ENCODE measurements at places on chromosomes 5 and 9.
A peak's percentile ranks its signal among the peaks of the same experiment; 100 is the strongest.

DNA sequence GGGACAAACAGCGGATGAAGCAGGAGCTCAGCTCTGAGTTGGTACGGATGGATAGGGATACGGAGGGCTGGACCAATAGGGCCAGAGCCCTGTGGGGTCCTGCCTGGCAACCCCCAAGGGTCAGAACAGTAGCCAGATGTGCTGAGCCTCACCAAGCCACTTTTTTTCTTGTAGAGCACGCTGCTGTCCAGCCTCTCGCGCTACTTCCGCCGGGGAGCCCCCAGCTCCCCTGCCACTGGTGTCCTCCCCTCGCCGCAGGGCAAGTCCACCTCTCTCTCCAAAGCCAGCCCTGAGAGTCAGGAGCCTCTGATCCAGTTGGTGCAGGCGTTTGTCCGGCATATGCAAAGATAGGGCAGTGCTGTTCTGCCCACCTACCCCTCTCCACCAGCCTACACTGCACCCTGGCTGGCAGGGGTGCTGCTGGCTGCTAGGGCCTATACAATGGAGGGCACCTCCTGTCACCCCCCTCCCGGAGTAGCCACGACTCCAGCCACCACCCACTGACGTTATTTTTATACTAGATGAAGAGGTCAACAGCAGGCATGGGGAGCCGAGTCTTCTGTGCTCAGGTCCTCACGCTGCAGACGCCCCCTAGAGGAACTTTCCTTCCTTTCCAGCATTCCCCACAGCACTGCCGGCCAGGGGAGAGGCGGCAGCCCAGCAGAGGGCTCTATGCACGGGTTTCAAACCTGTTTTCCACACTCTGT lies 21.6 kb downstream of the SH3GLB2 start:
- peak; percentile 41 for DNase-seq

GRCh38 chr5:13252699-13253098 lies 691.8 kb downstream of the DNAH5 start:
- no peak for DNase-seq

DNA sequence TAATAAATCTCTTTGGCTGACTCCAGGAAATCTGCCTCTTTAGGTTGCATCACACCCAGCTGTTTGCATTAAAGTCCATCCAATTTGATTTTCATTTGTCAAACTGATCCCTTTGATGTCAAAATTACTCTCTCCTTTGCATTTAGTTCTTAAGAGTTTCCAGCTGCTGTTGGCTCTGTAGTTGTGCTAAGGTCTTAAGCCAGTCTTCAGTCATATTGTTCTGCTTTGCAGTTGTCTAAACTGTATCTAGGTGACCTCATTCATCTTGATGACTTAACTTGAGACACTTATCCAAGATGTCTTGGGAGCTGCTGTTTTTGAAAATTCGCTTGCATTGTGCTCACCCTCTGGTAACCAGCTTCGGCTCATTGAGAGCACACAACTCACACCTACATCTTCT lies 386.9 kb upstream of the TLE4 start:
- DNase-seq, result no peak

- DNase-seq, result no peak
Observed at GRCh38 chr5:18314192-18314778, 680.0 kb downstream of the TAF11L14 start.

DNA sequence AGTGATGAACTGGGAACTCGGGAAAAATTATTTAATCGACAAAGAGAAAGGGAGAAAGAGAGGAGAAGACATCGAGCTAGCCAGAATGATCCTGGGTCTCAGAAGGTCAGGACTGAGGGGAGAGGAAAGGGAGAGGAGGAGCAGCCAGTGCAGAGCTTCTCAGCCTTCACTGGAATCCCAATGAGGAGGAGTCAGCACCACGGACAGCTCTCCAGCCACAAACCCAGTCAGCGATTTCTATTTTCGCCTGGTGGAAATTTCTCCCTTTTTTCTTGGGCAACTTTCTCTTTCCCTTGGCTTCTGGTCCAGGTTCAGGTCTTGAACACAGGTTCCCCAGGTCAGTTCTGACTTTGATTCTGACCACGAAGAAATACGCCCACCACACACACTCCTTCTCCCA lies 1.6 kb upstream of the BRINP1 start:
- DNase-seq, result no peak

GRCh38 chr9:38339496-38339895 lies 53.0 kb upstream of the ALDH1B1 start:
- DNase-seq, result no peak

- DNase-seq, result no peak
Observed at GRCh38 chr9:37967014-37967760, 63.3 kb upstream of the SLC25A51 start.

GRCh38 chr5:108818613-108819272 lies 71.0 kb downstream of the FER start:
- DNase-seq, result no peak

DNA sequence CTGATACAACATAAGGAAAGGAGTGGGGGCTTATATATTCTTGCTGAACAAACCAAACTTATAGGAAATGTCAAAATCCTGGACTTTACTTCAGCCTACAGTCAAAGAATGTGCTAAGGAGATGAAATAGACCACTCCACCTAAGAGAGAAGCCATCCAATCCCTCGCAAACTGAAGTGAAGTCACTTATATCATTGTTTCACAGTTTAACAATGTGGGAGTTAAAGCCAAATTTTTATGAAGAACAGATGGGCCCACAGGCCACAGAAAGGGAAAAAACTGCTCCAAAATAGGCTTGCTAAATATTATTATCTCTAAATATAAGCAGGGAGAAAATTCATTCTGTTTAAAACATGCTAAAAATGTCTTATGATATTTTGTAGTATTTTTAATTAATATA lies 233.3 kb downstream of the GAS1 start:
- no peak for DNase-seq

DNA sequence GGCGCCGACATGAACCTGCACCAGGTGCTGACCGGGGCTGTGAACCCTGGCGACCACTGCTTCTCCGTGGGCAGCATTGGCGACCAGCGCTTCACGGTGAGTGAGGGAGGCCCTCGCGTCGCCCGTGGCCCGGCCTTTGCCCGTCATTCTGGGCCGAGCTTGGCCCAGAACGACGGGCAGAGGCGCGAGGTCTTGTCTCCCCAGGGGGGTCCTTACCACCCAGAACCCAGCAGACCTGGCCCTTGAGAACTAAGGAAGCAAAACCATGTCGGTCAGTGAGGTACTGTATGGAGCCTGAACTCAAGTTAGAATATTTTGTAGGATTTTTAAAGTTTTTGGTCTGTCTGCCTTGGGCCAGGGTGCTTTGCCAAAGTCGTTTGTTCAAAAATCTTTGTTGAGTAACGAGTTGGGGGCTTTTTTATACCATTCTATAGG lies 691 bp downstream of the DMXL1 start:
- no peak for DNase-seq

- no peak for DNase-seq
Observed at GRCh38 chr5:117207088-117207668, 632.6 kb upstream of the SEMA6A start.

DNA sequence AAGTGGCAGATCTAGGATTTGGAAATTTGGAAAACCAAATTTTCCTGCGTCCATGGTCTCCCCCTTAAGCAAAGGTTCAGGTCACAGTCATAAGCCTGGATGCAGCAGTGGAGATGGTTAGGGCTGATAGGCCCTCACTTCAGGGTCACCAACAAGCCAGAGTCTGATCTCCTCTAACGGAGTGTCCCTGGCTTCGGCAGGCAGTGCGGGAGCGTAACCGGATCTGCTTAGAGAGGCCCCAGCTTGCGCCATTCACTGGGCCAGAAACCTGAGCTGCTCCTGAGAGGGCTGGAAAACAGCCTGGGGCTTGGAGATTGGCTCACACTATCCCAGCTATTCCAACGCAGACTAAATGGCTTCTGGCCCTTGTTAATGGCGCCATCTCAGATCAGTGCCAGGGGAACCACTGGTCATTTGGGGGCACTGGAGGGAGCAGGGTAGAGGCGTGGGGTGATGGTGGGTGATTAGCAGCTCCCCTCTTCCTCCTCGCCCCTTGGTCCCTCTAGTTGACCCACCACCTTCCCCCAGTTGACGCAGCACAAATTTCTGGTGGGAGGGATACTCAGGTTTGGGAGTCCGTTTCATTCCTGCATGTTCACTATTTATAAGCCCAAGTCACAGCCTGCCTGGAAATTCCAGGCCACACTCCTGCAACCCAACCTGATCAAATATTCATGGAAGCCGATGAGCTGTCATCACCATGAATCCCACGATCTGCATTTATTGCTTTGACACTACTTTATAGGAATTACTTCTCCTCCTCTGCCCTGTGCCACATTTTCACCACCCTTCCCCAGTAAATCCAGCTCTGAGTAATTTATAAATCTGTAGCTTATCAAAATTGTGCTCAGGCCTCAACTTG lies 134.6 kb upstream of the CPEB4 start:
- no peak for DNase-seq

- DNase-seq, result no peak
Observed at GRCh38 chr5:76041863-76042262, 41.3 kb upstream of the SV2C start.

GRCh38 chr9:68509689-68510088 lies 31.0 kb downstream of the TMEM252 start:
- DNase-seq, result no peak

DNA sequence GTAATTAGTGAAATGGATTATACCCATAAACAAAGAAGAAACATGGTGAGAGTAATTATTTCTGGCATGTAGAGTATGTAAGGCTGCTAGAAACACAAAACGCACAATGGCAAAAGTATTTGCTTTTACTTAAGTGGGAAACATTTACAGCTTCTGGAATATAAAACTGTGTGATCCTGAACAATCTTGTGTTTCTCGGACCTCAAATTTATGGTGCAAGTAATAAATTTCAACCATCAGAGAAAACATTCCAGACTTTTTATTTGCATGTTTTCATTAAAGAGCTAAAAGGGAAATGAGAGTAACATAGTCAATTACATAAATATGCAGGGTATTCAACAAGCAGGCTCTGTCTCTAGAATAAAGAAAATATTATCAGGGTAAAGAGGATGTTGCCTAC lies 17.2 kb upstream of the PRR16 start:
- no peak for DNase-seq

- DNase-seq, result no peak
Observed at GRCh38 chr5:60585618-60586017, 114.3 kb downstream of the DEPDC1B start.

- DNase-seq, result no peak
Observed at GRCh38 chr5:57566914-57567313, 84.3 kb upstream of the ACTBL2 start.

DNA sequence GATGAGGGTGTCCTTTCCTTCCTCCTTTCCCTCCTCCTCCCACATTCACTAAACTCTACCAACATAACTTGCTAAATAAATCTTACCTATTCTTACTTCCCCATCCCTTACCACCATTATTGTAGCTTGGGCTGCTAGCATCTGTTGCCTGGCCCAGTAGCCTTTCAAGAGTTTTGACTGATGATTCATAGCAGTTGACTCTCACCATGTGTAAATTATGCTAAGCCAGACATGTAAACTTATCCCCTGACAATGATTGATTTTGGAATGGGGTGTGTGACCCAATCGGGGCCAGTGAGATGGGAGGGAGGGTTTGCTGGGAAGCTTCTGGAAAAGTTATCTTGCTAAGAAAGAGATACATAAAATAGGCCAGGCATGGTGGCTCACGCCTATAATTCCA lies 161.8 kb upstream of the SPRY4 start:
- DNase-seq, result no peak

DNA sequence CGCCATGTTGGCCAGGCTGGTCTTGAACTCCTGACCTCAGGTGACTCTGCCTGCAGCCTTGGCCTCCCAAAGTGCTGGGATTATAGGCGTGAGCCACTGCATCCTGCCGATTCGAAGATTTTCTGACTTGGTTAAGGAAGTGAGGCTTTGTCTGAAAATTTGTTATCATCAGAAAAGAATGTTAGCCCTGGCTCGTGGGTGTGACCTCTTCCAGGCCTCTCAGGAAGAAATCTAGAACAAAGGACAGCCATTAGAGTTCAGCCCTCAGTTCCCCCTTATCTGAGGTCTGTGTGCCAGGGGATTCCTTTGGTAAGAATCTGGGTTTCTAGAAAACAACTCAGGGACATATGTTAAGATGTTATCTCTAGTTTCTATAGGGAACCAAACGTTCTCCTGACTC lies 6.2 kb downstream of the OR2S2 start:
- DNase-seq, result no peak

DNA sequence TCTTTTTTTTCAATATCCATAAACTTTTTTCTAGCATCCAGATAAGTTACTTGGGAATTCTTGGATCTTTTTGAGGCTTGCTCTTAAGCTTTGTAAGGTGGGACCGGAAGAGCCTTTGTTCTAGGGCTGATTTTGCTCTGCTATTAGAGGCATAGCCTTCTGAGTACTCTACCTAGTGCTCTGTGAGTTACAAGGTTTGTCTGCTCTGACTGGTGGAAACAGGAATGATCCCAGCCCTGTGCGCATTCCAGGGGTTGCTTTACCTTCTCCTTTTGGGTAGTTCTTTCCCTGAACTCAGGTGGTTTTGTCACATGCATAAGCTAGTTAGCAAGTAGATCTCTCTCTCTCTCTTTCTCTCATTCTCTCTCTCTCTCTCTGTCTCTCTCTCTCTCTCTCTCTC lies 180.8 kb upstream of the PCSK5 start:
- DNase-seq, result no peak
